ENCODE measurements at places on chromosomes 6 and 20.
A peak's percentile ranks its signal among the peaks of the same experiment; 100 is the strongest.

GRCh38 chr20:63330084-63330760, 30.9 kb downstream of the CHRNA4 start:
- DNase-seq = no peak

DNA sequence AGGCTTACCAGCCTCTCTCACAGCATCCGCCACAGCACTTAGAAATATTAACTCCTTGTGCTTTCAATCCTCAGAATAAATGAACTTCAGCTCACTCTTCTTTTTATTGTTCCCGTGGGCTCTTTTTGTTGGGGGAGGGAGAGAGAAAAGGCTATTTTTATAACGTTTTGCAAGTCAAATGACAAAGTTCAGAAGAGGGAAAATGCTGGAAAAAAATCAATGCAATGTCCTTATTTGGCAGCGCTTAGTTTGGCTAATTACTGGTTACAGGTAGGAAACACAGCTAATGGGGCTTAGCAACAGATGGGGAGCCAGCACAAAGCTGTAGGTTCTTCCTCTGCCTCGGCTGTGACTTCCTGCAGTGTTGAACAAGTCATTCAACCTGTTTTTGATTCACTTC, 1067.0 kb upstream of the MAP3K7 start:
- DNase-seq = no peak

GRCh38 chr6:165092881-165093595, 216.4 kb downstream of the C6orf118 start:
- no peak for DNase-seq

- peak; percentile 2 for DNase-seq
Observed at GRCh38 chr6:127641905-127642304, 64.9 kb downstream of the C6orf58 start.

DNA sequence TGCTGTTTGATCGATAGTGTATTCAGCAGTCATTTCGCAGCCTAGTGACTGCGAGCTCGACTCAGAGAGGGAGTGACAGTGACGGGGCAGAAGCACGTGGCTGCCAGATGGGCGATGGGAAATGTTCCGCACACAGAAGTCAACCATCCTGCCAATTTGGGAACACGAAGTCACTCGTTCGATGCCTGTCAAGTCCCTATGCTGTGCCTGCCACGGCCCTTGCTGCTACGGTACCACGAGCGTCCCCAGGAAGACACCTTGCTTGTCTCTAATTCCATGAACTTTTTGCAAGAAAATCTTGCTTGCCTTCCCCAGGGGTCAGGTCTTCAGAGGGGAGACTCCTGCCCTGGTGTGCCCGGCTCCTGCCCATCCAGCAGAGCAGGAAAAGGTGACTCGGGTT, 17.0 kb upstream of the STX16 start:
- DNase-seq = no peak

- DNase-seq = no peak
Observed at GRCh38 chr6:50699051-50699775, 14.1 kb upstream of the TFAP2D start.

GRCh38 chr6:7821426-7821825, 89.2 kb downstream of the TXNDC5 start:
- no peak for DNase-seq

GRCh38 chr6:80277501-80277900, 171.0 kb downstream of the BCKDHB start:
- DNase-seq = no peak
